ENCODE measurements at places on chromosomes 16 and 17.

DNA sequence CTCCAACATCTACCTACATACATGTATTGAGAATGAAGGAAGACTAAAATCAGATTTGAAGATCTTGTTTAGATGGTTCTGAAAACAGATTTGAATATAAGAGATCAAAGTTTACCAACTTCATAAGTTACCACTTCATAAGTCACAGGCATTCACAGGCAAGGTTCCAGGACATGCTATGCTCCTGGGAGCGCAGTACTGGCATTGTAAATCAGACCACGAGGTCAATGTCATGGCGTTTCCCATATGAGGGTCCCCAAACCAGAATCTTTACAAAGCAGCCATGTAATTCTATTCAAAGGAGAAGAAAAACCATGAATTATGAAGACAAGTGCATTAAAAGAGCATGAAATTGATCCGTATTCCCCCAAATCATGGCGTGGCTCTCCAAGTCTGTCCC lies 3.0 kb downstream of the CDH11 start:
- no peak for DNase-seq

GRCh38 chr17:65115839-65116238 lies 21.3 kb upstream of the RGS9 start:
- DNase-seq: no peak

GRCh38 chr17:57201481-57201880 lies 54.8 kb upstream of the MSI2 start:
- DNase-seq: no peak

DNA sequence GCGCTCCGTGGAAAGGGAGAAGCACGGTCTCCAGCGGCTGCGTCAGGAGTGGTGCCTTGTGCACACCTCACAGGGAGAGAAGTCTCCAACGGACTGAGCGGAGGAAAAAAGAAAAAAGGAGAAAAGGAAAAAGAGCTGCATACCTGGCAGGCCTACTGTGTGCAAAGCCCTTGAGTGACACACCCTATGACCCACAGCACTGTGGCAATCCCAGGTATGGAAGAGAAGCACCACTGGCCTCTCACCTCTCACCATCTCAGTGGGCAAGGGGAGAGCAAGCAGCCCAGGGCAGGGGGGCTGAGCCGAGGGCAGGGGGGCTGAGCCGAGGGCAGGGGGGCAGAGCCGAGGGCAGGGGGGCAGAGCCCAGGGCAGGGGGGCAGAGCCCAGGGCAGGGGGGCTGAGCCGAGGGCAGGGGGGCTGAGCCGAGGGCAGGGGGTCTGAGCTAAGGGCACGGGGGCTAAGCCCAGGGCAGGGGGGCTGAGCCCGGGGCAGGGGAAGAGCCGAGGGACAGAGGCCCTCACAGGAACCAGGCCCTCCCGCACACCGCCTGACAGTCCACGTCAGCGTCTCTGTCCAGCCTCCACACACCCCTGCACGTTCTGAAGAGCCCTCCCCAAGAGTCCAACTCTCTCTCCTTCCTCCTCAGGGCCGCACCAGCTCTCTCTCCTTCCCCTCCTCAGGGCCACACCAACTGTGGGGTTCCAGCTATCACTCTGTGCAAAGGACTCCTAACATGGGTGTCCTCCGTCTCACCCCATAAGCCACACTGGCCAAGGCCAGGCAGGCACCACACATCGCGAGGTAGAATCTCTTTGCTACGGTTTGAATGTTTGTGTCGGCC lies 105.8 kb downstream of the ZNF778 start:
- DNase-seq: no peak

GRCh38 chr16:1108299-1109252 lies 12.5 kb upstream of the C1QTNF8 start:
- DNase-seq: no peak

- DNase-seq: no peak
These were observed 13.2 kb downstream of the SLC7A5 start for GRCh38 chr16:87855852-87856715.

- DNase-seq: no peak
These were observed 557.7 kb upstream of the CDH5 start for GRCh38 chr16:65808790-65809189.

GRCh38 chr16:51035110-51035498 lies 116.0 kb downstream of the SALL1 start:
- DNase-seq: no peak

GRCh38 chr17:77304051-77304745 lies 163.4 kb downstream of the SEC14L1 start:
- DNase-seq: no peak

DNA sequence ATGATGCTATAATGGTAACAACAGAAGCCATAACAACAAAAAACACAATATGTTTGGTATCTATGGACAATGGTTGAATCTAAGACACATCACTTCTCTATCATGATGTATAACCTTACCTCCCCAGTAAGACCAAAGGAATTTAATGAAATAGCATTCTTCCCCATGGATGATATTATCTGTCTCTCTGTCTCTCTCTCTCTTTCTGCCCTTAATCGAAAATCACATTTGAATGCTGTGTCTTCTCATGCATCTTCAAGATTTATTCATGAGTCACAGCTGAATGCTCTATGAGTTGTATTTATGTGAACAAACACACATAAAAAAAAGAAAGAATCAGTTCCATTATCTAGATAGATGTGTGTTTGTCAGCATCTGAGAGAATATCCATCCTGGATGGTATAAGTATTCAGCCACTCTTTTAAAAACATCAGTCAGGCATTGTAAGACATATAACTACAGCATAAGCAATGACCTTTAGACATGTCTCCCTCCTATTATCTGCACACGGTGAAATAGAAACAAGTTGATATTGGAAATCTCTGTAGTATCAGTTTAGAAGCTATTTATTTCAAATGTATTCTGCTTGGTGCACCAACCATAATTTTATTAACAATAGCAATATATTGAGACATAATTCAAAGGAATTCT lies 433.3 kb downstream of the TOX3 start:
- DNase-seq: no peak

DNA sequence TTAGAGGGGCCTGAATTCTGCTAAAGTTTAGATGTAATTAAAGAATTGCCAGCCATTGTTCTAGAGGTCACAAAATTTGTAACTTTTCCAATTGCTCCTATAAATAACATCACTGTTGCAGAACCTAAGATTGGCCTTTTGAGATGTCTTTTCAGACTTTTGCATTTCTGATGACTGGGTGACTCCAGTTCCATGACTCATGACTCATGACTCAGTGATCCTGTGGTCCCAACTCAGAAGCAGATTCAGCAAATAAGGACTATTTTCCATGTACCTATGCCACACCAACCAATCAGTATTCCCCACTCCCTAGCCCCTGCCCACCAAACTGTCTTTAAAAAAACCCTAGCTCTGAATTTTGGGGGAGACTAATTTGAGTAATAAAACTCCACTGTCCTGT lies 740.9 kb downstream of the CDH8 start:
- DNase-seq: no peak

GRCh38 chr17:12510535-12510934 lies 155.2 kb upstream of the MYOCD start:
- DNase-seq: no peak

DNA sequence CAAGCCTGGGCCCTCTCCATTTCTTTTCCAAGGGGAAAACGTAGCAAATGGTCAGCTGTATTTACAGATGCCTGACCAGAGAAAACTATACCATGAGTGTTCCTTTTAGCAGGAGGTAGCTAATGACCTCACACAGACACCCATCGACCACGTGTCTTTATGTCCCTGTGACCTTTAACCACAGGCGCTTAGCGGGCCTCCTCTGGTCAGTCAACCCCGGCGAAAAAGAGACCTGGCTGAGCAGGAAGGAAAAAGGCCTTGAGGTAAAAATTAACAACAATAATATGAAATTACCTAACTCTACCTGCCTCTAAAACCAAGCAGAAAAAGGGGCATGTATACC lies 9.1 kb downstream of the NUDT16L1 start:
- DNase-seq: no peak

DNA sequence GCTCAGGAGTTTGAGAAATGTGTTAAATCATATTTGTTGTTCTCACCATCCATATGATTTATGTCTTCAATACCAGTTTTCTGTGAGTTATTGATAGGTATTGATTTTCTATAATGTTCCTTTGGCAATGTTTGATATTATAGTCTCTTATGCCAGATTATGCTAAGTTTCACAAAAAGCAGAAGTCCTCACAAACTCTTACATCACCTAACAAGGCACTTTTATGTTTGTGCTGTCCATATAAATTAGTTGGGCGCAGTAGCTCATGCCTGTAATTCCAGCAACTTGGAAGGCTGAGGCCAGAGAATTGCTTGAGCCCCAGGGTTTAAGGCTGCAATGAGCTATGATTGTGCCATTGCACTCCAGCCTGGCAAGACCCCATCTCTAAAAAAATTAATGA lies 12.6 kb upstream of the UQCRC2 start:
- no peak for DNase-seq

DNA sequence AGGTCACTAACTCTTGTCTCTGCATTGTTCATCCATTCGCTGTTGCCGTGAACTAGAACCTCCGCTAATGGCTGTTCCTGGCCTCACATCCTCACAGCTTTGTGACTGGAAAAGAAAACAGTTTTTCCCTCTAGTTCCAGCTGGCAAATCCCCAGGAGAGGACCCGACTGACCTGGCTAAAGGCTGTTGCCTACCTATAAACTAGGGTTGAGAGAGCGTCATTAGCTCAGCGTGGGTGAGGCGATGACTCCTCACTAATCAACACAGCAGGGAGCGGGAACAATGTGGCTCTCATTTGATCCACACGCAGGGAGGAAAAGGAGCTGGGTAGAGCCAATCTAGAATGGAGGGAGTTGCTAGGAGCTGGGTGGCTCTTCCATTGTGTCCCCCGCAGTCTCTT lies 282.1 kb upstream of the IRX5 start:
- DNase-seq: no peak

DNA sequence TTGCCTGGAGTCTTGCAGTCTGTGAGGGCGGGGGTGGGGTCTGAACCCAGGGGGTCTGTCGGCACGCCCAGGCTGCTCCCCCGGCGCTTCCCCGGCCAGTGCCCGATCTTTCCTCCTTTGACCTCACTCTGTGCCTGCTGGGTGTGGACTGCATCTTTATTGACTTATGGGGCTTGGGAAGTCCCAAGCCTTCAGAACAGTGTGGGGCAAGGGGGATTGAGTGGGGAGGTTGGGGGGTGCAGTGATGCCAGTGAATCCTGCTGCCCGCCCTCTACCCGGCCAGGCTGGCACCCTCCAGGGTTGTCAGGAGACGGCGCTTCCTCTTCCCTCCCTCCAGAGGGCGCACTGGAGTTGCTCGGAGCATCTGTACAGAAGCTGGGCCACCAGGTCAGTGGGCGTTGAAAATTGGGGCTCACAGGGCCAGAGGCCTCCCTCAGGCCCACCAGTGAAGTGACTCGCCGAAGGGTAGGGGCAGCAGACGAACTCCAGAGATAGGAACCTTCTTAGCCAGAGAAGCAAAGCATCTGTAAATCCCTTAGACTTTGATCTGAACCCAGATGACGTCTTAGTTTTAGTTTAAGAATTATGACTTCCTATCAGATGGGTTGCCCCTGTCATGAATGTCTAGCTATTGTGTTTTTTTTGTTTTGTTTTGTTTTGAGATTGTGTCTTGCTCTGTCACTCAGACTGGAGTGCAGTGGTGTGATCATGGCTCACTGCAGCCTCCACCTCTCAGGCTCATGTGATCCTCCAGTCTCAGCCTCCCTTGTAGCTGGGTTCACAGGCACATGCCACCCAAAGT lies 184.8 kb upstream of the CIBAR2 start:
- DNase-seq: no peak

- DNase-seq: no peak
These were observed 14.5 kb downstream of the DNAH17 start for GRCh38 chr17:78562734-78563133.
